ENCODE measurements at places on chromosomes 7 and 10. TPM values are rescaled to one million over a fixed set of nuclear protein-coding genes. Genes with fewer than 3 reads are reported as not detected.

DNA sequence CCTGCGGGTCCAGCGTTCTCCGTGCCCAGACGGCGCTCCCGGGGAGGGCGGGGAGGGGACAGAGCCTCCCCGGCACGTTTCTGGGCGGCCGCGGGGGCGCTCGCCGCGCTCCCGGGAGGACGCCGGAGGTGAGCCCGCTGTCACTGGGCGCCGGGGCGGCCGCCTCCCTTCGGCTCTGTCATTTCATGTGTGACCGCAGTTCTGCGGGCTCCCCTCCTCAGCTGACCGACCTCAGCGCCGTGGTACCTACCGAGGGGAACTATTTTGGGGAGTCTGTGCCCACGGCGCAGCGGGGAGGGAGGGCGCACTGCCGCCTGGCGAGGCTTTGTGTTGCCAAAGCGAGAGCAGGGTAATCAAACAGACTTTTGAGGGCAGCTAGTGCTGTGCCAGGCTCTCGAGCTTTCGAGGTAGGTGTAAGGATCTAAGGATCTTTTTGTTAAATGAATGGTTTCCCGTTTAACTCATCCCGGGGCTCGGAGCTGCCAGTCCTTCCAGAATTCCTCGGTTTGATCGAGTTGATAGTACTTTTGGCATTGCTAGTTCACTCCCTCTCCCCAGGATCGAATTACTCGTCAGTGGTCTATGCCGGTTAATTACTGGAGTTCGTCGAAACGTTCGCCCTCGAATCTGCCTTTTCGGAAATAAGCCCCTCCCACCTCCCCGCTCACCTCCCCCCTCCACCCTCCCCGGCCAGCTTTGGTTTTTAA lies 1.9 kb downstream of the ARID5B start:
- H3K27me3 ChIP-seq = no peaks in the 10 kb centered on the region
- H3K4me1 ChIP-seq = peaks cover 21% of the 10 kb centered on the region

- H3K27ac ChIP-seq = no peak overlapping the region
- no peaks in the 10 kb centered on the region for H3K36me3 ChIP-seq
- peaks cover 7% of the 10 kb centered on the region for H3K4me1 ChIP-seq
- DNase-seq = no peak
- H3K27me3 ChIP-seq = no peaks in the 10 kb centered on the region
- no peak overlapping the region for H3K4me3 ChIP-seq
These were observed 22.3 kb upstream of the SLC25A13 start for GRCh38 chr7:96344236-96344635.

DNA sequence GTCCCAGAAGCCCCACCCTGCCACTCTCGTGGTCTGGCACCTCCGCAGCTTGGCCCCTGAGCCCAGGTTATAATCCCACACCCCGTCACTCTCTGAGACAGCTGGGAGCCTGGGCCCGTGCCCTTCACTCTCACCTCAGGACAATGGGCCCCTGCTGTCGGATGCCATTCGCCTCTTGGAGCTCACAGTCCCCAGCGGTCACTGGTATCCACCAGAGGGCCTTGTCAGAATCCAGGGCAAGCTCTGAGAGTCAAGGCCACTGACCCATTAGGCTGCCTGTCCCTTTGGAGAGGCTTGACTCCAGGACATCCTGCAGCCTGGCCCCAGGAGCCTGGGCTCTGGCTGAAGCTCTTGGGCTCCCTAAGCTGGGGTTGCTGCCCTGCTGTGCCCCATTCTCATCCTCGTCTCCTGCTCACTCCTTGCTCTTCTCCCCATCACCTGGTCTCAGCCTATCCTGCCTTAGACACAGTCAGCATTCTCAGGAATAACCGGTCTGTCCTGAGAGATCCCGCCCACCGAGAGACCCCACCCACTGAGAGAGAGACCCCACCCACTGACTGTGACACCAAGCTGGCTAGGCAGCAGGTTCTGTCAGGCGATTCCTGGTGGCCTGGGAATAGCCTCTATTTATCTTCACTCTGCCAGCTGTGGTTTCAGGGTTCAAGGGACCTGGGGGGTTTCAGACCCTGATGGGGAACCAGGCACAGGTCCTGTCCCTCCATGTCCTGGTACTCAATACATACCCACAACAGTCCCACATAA lies 27.7 kb downstream of the CPXM2 start:
- H3K27me3 ChIP-seq = no peaks in the 10 kb centered on the region
- peaks cover 17% of the 10 kb centered on the region for H3K4me1 ChIP-seq
- no peak overlapping the region for H3K4me3 ChIP-seq
- DNase-seq = no peak

Gene CDK1
- not detected for total RNA-seq

Gene SORCS1
- total RNA-seq = 5.1 TPM

All from transverse colon (tissue), 4 donors.